Endodermal cell (in vitro differentiated cells): ENCODE measurements at places on chromosomes 3 and 15. TPM values are rescaled to one million over a fixed set of nuclear protein-coding genes. Genes with fewer than 3 reads are reported as not detected.

GRCh38 chr15:100873029-100873677 is 6.5 kb upstream of the ALDH1A3 start:
- DNase-seq, result peak; percentile 84

GRCh38 chr3:169676925-169677537 is 13.5 kb upstream of the MECOM start:
- DNase-seq, result no peak

DNA sequence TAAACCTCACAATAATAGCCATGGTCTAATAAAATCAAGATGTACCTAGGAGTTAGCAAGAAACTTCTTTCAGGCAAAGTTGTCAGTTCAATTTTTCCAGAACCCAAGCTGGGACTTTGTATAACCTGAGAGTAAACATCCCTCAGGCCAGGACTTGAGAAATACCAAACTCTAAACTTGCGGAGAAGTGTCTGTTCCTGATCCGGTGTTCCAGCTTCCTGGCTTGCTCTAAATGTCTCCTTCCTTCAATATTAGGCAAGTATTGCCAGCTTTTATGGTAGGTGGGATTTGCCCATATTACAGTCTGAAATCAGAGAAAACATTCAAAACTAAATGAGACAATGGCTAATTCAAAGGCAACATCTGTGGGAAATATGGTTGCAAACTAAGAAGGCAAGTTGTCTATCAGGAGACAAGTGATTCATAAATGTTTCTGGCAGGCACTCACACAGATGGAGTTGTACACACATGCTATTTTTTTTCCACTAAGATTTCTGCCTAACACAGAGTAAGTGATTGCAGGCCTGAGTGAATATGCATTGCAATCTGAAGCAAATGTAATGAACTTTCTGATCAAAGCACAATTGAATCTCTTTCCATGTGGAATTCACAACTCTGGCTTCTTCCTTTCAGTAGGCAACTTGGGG is 88.3 kb upstream of the COL8A1 start:
- DNase-seq, result no peak

- DNase-seq, result no peak
Measured at GRCh38 chr3:149453140-149453805, 21.2 kb upstream of the TM4SF4 start.

GRCh38 chr3:94167346-94167745 is 104.5 kb downstream of the NSUN3 start:
- DNase-seq, result no peak

GRCh38 chr3:48601622-48601994 is 6.5 kb upstream of the COL7A1 start:
- DNase-seq, result no peak

- DNase-seq, result no peak
Measured at GRCh38 chr3:31919528-31919927, 61.5 kb downstream of the OSBPL10 start.

DNA sequence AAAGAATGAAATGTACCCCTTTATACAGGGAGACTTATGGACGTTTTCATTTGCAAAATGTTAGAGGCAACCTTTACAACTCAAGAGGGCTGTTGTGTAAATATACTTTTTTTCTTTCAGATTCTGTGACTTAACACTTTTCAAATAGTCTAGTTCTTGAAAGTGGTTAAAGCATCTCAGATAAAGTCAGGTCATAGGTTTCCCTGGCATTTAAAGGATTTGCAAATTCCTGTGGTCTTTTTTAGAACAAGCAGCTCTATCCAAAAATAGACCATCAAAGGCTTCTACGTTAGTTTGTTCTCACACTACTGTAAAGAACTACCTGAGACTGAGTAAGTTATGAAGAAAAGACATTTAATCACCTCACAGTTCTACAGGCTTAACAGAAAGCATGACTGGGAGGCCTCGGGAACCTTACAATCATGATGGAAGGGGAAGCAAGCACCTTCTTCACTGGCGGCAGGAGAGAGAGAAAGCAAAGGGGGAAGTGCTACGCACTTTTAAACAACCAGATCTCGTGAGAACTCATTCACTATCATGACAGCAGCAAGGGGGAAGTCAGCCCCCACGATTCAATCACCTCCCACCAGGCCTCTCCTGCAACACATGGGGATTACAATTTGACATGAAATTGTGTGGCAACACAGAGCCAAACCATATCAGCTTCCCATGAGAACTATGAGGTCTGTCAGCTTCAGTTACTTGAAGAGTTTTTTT is 23.3 kb upstream of the GABRR3 start:
- DNase-seq, result no peak

DNA sequence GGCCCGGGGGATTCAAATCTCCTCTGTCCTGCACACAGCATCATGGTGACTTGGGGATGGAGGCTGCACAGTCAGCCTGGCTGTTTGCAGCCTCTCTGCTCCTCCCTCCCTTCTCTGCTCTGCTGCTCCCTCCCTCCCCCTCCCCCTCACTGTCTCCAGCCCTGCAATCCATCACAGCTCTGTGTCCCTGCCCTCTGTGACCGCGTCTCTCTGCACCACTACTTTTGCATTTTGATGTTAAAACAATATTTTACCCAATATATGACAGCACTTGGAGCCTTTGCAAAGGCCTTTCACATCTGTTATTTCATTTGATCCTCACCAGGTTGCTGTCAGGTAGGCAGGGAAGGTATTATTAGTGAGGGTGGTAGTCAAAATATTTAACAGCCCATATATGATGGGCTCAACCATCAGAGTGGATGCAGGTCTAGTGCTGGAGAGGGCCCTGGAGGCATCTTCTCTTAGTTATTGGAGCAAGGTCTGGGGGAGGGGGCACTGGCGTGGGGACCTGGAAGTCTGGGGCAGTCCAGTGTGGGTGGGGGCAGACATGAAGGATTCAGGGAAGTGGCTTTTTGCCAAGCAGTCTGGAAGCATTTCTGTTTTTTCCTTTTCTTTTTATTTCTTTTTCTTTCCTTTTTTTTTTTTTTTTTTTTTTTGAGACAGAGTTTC is 16.3 kb upstream of the VPS8 start:
- DNase-seq, result peak; percentile 70

DNA sequence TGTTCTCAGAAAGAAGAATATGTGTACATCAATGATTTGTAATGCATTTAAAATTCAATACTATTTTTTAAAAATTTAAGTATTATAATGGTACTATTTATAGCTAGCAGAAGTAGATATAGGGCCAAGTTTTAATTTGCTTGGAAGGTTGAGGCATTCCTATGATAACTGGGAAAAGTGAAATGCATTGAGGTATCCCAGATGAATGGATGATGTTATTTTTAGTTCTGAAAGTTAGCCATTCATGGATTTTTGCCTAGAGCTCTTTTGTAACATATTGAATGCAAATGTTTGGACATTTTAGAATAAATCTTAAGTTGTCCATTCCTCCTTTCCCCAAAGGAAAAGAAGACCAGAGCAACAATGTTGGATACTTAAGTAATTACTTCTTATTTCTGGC is 47.6 kb downstream of the GAP43 start:
- DNase-seq, result no peak

DNA sequence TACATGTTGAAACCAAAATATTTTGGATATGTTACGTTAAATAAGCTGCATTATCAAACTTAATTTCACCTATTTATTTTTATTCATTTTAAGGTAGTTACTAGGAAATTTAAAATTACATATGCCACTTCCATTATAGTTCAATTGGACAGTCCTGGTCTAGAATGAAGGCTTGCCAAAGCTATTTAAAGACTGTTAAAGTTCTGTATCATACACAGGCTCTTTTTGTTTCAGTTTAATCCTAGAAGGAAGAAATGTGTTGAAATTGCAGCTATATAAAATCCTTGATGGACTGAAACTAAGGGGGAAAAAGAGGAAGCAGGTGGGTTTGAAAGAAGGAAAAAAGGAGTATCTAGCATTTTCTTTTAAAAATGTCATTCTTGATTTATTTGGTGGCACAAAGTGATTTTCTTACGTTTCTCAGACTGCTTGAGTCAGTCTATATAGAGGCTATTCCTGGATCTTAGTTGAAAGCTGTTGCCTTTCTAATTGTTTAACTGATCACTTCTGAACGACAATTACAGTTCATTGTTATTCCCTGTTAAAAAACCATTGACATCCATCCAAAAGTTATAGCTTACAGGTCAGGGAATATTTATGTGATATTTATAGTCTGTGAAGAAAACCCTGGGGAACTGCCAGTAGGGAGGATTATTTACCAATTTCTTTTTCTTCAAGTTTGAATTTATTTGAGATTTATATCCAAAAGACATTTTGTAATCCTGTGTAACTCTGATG is 195.0 kb downstream of the RORA start:
- DNase-seq, result no peak

- no peak for DNase-seq
Measured at GRCh38 chr15:43283526-43283925, 16.8 kb upstream of the TGM5 start.

Gene PRR20G
- not detected in 3 replicates for total RNA-seq

Gene CHRM5
- not detected in 3 replicates for total RNA-seq

Gene NAALADL2
- total RNA-seq, result 1.6 to 2.3 TPM (median 1.9 TPM) in 3 replicates

Gene IMPG2
- 0.07 to 0.21 TPM (median 0.18 TPM) in 3 replicates for total RNA-seq

Gene ZNF620
- 5.8 to 19.3 TPM (median 17.2 TPM) in 3 replicates for total RNA-seq

Gene TMEM207
- total RNA-seq, result not detected in 2 replicates

Gene DZIP3
- total RNA-seq, result 22.6 and 24.2 TPM in 2 replicates

Gene HLTF
- 59.0 and 61.2 TPM in 2 replicates for total RNA-seq
